ENCODE measurements at places on chromosomes 5 and 9.
A peak's percentile ranks its signal among the peaks of the same experiment; 100 is the strongest.

- no peak for DNase-seq
Measured at GRCh38 chr9:97514531-97514930, 13.1 kb downstream of the TMOD1 start.

- DNase-seq: peak; percentile 53
Measured at GRCh38 chr5:177311392-177311722, 341 bp downstream of the MXD3 start.

GRCh38 chr5:45411971-45412612, 284.1 kb downstream of the HCN1 start:
- DNase-seq: peak; percentile 2

DNA sequence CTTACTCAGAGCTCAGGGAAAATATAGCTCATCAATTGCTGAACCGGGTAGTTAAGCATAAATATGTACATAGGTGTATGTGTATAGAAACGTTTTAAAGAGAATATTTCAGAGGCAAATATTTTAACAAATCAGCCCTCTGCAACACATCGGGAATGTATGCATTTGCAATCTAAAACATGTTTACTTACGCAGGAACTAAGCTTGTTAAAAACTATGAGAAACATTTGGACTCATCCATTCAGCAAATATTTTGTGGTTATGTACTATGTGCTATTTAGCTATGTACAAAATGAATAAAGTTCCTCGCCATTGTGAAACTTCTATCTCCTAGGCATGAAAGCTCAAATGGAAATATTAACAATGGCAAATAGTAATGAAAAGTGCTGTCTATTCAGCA, 469.9 kb downstream of the ARHGEF28 start:
- no peak for DNase-seq

DNA sequence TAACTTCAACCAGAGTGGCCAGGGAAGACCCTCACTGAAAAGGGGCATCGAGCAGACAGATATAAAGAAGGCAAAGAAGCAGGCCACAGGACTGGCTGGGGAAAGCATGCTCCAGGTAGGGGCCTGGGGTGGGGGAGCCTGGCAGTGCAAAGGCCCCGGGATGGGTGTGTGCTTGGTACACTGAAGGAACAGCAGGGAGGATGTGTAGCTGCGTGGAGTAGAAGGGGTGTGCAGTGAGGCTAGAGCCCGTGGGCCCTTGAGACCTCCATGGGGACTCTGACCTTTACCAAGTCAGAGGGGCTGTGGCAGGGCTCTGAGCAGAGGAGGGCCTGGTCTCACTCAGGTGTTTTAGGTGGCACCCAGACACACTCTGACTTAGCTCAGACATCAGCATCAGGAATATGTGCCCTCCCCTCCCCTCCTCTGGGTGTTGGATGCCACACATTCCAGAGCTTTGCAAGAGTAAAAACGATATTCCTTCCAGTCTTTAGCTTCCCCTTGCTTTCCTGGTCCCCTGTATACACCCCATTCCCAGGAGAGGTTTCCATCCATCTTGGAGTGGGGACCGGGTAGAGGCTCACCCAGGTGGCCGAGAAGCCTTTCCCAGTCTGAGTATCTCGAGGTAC, 7.6 kb downstream of the TRIM7 start:
- DNase-seq: peak; percentile 17
